ENCODE measurements at places on chromosomes 1 and 21. TPM values are rescaled to one million over a fixed set of nuclear protein-coding genes. Genes with fewer than 3 reads are reported as not detected.

- peak; percentile 7 for DNase-seq
- peaks cover 16% of the 10 kb centered on the region for H3K4me1 ChIP-seq
- H3K27me3 ChIP-seq: peaks cover 25% of the 10 kb centered on the region
- H3K36me3 ChIP-seq: no peaks in the 10 kb centered on the region
- H3K27ac ChIP-seq: no peak overlapping the region
- H3K4me3 ChIP-seq: peak overlapping the region; percentile 41
Measured at GRCh38 chr1:107964336-107965109, 457 bp downstream of the VAV3 start.

Gene LYPLA2
- 110 TPM for total RNA-seq

- H3K27ac ChIP-seq: peak overlapping the region; percentile 90
- H3K27me3 ChIP-seq: peaks cover 25% of the 10 kb centered on the region
- H3K4me1 ChIP-seq: peaks cover 10% of the 10 kb centered on the region
- DNase-seq: no peak
Measured at GRCh38 chr1:117122330-117123025, 929 bp upstream of the TRIM45 start.

GRCh38 chr21:24007592-24007991 is 1599.7 kb downstream of the MRPL39 start:
- no peak for DNase-seq
- H3K36me3 ChIP-seq: no peaks in the 10 kb centered on the region
- H3K27me3 ChIP-seq: no peaks in the 10 kb centered on the region
- H3K4me3 ChIP-seq: no peak overlapping the region
- no peak overlapping the region for H3K27ac ChIP-seq

DNA sequence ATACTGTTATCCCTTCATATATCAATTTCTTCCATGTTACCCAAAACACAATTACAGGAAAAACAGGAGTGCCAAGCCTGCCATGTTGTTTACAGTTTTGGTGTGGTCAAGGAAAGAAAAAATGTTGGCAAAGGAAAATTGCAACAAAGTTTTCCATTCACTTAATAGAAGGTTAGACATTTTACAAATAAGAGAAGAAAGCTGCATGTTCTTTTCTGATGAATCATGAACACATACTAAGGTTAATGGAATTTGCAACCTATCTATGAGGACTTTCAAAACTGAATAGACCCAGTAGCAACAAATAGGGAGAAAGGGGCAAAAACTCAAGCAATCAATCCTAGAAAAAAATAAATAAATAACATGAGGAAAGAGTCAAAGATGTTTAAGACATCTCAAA is 556.7 kb downstream of the DPYD start:
- H3K27me3 ChIP-seq: no peaks in the 10 kb centered on the region
- H3K36me3 ChIP-seq: no peaks in the 10 kb centered on the region
- H3K27ac ChIP-seq: no peak overlapping the region
- no peak for DNase-seq
- H3K4me3 ChIP-seq: no peak overlapping the region
- H3K4me1 ChIP-seq: no peaks in the 10 kb centered on the region

All from endothelial cell of umbilical vein (primary cell).